KBM-7 (cell line): ENCODE measurements at places on chromosomes 6 and 20.

DNA sequence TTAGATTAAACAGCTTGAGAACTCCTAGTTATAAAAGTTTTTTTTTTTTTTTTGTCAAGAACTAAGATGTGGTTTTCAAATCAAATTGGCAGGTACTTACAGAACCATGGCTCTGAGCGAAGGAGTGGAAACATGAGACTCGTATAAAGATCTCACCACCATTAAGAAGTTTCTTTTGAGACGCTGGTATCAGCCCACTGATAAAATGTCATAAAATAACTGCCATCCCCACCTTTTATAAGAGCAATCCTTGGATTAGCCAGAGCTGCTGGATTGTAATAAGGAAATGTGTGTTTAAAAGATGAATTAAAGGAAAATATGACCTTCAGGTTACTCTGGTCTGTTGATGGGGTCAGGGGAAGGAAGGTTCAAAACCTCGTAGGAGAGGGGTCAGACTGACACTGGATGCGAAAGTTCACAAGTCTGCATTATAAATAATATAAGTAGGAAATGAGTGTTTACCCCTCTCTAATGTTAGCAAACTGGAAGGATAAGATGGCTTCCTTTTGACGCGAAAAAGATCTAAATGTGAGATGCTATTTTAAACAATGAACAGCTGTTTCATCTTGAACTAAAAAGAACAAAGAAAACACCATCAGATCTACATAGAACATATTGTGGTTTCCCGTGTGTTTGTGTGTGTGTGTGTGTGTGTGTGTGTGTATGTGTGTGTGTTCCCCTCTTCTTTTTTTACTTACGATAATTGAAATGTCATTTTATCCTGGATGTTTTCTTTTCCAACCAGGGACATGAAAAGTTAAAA is 386.8 kb upstream of the JAG1 start:
- DNase-seq, result no peak

GRCh38 chr6:129117355-129117754 is 234.4 kb downstream of the LAMA2 start:
- no peak for DNase-seq

DNA sequence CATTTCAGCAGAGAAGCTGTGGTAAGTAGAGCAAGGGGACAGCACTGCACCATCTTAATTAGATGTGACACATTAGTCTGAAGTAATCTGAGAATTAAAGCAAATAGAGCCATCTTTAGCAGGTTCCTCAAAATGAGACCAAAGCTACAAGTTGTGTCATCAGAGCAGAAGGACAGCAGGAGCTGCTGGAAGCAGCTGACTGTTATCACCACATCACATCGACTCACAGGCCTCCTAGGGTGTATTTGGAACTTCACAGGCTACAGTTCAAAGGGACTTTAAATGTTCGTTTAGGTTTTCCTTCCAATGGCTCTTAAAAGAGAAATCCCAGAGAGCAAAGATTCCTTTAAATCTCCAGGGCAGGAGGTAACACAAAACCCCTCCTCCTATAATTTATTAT is 69.5 kb downstream of the LCA5 start:
- no peak for DNase-seq

DNA sequence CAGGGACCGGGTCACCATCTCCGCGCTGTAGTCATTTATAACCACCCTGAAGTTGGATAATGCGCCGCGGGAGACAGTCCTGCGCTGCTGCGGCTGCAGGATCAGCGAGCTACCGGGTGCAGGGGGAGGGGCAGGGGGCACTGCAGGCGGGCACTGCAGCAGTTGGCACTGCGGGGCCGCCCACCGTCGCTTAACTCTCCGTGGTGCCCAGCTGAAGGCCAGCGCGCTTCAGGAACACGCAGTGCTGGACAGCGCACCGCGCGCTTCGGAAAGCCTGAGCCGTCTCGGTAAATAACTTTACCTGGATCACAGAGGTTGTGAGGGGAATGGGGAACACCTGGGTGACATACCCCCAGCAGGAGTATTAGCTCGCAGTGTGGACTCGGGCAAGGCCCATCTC is 12.4 kb upstream of the LRFN2 start:
- DNase-seq, result no peak

GRCh38 chr6:142413111-142413510 is 111.3 kb downstream of the ADGRG6 start:
- DNase-seq, result no peak

- DNase-seq, result no peak
Measured at GRCh38 chr6:27837625-27838057, 74.6 kb downstream of the OR2B2 start.

- DNase-seq, result no peak
Measured at GRCh38 chr6:20167601-20168000, 44.7 kb downstream of the MBOAT1 start.

- no peak for DNase-seq
Measured at GRCh38 chr6:111502154-111502553, 19.1 kb upstream of the REV3L start.

GRCh38 chr6:144460327-144461095 is 175.4 kb downstream of the UTRN start:
- DNase-seq, result no peak

- DNase-seq, result no peak
Measured at GRCh38 chr6:121828146-121828886, 392.9 kb downstream of the GJA1 start.

DNA sequence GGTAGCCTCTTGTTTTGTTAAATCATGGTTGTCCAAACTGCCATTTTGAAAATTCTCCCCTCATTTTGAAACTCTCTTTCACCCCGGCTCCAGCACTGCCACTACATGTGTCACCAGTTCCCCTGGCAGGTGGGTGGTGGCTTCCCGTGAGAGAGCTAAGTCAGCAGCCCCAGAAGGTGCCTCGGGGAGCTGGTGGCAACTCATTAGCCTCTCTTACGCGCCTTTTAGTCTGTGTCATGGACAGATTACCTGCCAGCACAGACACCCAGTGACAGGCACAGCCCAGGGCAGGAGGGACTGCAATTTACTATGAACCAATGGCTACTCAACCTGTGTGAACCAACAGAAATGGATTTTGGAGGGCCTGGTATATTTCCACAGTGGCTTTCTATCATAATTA is 147.1 kb upstream of the SASH1 start:
- no peak for DNase-seq

GRCh38 chr6:150347845-150348244 is 21.0 kb upstream of the IYD start:
- no peak for DNase-seq

DNA sequence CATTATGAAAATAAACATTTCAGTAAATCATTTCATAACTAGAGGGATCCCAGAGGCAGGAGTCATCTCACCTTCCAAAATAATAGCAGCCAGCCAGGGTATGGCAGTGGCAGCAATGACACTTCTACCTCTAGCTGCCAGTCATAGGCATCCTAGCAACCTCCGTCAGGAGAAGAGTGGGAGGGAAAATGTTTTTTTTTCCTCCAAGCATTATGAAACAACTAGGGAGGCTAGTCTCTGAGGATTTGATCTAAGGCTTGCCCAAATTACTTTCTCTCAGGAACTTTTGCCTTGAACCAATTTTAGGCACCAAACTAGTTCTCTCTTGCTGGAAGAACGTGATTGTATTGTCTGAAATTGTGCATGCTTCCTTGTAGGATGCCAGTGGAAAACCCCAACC is 208.7 kb upstream of the PREP start:
- no peak for DNase-seq

DNA sequence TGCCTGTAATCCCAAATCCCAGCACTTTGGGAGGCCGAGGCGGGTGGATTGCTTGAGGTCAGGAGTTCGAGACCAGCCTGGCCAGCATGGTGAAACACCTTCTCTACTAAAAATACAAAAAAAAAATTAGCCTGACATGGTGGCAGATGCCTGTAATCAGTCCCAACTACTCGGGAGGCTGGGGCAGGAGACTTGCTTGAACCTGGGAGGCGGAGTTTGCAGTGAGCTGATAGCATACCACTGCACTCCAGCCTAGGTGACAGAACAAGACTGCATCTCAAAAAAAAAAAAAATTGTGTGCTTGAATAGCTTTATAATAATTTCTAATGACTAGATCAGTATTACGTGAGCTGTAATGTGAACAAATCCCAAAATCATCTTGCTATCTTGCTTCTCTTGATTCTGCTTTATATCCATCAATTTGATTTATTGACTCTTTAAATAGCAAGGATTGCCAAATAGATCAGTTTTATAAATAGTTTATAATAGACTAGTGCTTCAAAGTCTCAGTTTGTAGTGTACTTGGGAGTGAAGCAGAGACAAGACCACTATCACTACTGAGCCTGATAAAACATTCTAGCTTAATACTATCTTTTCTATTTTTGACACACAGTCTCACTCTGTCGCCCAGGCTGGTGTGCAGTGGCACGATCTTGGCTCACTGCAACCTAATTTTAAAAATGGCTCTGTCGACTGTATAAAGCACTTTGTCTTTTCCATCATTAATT is 7.1 kb downstream of the AMD1 start:
- DNase-seq, result no peak

GRCh38 chr20:5524896-5525295 is 208.1 kb upstream of the PROKR2 start:
- DNase-seq, result no peak

DNA sequence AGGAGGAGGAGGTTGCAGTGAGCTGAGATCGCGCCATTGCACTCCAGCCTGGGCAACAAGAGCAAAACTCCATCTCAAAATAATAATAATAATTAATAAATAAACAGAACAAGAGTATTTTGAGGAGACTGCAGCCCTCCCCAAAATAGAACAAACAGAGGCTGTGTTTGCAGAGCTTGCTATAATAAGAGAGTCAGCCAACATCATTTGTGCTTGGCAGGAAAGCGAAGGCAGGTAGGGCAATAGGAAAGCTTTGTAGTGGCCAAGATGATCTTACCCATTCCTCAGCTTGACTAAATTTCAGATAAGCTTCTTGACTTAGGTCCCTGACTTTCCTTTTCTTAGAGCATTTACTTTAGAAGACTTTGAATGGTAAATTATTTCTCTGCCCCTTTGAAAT is 6.7 kb downstream of the C6orf141 start:
- DNase-seq, result no peak

GRCh38 chr6:105851113-105851580 is 235.0 kb upstream of the PRDM1 start:
- peak; percentile 43 for DNase-seq

- DNase-seq, result no peak
Measured at GRCh38 chr20:22001886-22002285, 296.4 kb downstream of the PAX1 start.

DNA sequence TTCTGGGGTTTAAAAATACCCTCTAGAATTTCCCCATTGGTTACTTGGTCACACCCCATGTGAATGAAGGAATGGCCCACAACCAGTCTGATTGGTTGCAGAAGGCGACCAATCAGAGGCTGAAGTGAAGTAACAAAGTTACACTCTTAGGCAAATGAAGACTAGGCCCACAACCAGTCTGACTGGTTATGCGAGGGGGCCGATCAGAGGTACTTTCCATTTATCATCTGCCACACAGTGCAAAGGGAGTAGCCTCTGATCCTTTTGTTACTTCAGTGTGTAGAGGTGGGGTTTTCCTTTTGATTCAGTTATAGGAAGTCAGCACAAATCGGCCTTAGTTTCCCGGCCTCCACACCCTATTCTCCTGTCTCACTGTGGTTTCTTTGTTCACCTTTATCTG is 61.2 kb upstream of the SGK1 start:
- no peak for DNase-seq

DNA sequence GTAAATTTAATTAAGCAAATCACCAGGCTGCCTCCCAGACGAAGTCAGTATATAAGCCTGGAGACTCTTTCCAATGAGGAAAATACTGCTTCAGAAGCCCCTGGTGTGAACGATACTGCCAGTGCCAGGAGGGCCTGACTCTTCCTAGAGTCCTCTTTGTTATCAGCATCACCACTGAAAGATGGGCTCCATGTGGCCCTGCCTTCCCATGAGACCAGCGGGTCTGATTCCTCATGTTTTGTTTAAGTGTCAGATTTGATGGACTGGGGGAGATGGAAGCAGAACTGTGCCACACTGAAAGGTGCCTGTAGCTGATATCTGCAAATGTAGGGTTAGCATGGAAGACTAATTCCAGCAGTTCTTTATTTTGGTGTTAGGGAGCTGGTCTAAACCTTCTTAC is 7.9 kb downstream of the NQO2 start:
- no peak for DNase-seq

- peak; percentile 47 for DNase-seq
Measured at GRCh38 chr6:136788069-136788902, 4.0 kb downstream of the MAP3K5 start.

GRCh38 chr20:9999645-10000044 is 35.1 kb upstream of the ANKEF1 start:
- DNase-seq, result no peak

DNA sequence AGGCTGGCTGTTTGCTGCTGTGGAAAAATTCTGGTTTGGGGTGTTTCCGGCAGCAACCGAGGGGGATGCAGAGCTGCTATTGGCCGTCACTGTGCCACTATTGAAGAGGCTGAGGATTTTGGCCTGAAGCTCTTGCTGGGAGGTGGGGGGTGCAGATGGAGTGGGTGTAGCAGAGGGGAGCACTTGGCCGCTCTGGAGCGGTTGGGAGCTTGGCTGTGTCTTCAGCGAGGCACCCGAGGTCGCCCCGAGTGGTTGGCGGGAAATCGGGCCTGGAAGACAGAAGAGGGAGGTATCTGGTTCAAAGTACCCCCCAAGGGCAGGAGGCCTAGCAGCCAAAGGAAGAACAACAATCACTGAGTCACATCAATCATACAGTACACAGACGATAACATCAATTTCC is 27.1 kb downstream of the NCOA5 start:
- no peak for DNase-seq

GRCh38 chr6:11592294-11592906 is 54.9 kb downstream of the TMEM170B start:
- no peak for DNase-seq

- no peak for DNase-seq
Measured at GRCh38 chr6:111734068-111735061, 128.7 kb upstream of the TRAF3IP2 start.
